ENCODE measurements at places on chromosomes 11 and 22.

- DNase-seq: no peak
Observed at GRCh38 chr11:12060385-12060985, 49.9 kb upstream of the MICAL2 start.

DNA sequence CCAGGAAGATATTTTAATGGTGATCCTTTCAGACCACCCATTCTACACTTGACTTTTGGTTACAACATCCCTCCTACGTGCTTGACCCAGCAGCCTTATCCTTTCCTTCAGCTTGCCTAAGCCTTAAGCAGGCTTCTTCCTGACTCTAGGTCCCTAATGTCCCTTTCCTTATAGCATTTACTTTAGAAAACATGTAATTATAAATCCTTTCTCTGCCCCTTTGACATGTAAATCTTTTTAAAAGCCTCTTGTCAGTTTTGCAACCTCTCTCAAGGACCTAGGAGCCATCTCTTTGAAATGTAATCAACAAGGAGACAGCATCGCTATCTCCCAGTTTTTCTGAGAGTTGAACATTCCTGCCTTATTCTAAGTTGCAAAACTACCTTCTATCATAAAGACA, 1255.2 kb downstream of the LRRC4C start:
- DNase-seq: no peak

- DNase-seq: no peak
Observed at GRCh38 chr11:61480994-61481335, 27.6 kb upstream of the LRRC10B start.

- no peak for DNase-seq
Observed at GRCh38 chr22:27088026-27088425, 430.6 kb downstream of the MIAT start.

DNA sequence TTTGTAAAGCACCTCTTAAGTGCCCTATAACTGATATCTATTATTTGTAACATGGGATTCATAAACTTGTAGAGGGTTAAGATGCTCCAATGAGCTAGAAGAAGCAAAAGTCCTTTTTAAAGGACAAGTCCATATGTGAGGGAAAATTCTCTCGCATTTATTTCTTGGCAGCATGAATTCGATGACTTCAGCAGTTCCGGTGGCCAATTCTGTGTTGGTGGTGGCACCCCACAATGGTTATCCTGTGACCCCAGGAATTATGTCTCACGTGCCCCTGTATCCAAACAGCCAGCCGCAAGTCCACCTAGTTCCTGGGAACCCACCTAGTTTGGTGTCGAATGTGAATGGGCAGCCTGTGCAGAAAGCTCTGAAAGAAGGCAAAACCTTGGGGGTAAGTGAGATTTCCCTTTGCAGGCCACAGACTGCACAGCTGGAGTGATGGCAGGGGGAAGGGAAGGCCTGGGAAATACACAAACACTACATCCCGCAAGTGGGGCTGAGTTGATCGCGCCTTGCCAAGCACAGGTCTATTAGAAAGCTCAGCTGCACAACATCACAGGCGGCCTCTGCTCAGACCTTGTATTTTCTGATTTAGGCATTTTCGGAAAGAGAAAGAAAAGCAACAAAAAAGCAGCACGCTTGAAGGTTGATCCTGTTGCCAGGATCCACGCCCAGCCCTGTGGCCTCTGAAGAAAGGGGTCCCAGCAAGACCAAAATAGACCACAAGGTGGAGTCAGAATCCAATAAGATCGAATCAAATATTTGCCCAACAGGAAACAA, 1.5 kb downstream of the MS4A8 start:
- DNase-seq: no peak

DNA sequence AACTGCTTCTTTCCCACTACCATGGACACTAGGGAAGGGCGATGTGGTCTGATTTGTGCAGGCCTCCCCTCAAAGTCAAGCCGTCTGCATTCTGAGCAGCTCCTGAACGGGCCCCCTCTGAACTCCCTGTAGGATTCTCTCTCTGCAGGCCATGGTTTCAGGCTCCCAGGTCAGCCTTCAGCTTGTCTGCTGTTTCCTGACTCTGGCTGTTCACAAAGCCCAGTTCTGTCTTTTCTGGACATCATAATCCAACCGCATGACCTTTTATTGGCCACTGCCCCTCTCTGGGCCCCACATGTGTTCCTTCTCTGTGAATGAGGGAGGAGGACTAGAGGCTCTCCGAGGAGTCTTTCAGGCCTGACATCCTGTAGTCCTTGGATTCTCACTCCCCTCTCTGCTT, 161.0 kb downstream of the FEZ1 start:
- no peak for DNase-seq

DNA sequence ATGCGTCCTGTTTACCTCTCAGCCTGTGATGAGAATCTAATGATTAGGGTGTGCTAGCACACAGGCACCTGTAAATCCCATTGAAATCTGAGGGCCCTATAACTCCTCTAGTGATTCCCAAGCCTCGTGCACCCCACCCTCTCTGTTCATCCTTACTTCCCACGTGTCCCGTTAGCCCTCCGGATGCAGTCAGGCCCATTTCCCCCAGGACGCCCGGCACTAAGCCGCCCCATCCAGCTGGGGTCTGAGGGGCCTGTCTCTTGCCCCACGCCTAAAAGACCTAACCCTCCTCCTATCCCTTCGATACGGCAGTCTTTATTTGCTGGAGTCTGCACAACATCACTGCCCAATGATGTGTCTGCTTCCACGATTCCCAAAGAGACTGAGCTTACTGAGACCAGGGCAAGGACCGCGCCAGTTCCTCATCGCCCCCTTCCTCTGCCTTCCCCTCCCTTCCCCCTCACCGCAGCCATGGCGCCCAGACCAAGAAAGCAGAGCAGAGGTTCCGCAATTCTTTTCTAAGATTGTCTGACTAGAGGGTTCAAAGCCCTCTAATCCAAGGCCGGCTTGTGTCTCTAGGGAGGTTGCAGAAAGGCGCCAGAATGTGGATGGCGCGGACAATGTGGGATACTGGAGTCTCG, 1.1 kb upstream of the FADS2 start:
- DNase-seq: no peak

DNA sequence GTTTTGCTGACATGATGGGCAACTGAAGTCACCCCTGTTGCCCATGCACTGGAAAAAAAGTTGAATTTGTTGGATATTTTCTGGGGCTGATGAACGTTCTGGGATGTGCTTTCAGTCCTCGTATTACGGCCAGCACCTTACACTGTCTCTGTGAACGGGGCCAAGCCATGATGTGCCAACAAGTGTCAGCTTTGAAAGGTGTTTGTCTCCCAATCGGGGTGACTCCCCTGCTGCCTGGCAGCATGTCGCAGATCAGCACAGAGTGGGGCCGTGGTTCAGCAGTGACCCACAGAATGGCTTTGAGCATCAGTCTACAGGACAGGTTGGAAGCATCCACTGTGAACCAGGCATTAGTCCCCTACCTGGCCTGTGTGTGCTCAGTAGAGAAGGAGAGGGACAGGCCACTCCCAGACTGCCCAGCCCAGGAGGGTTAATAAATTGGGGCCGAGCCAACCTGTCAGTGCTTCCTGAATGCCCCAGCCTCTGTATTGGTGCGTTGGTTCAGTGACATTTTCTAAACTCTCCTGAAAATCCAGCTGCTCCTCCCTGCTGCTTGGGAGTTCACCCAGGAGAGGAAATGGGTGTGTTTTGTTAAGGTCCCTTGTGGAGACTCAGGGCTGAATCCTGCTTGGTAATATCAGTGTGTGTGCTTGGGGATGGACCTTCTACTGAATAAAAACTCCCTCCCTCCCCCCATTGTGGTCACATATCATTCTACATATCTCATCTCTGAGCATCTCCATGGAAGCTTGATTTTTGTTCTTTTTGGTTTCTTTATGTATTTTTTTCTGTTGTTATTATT, 50.7 kb upstream of the TTC12 start:
- no peak for DNase-seq

DNA sequence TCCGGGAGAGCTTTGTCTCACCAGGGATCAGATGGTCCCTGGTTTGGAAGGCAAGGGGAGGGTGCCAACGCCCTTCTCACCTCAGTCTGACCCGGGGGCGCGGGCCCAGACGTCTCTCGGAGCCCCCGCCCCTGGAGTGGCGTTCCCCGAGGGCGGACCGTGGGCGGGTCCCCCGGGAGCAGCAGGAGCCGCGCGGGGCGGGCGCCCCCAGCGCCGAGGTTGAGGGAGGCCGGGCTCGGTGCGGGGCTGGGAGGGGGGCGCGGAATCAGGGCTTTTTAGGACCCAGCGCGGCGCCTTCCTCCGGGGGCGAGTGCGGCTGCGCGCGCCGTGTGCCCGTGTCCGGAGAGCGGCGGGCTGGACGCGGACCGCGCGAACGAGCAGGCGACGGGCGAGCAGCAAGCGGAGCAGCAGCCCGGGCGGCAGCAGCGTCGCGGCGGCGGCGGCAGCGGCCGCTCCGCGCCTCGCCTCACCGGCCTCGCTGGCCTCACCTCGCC, at the start of gene KCNC1:
Gene KCNC1 (plus strand): TSS at position 364 of the 494 bp plus-strand sequence. CDS start 1,222 bp downstream, outside the sequence.
- DNase-seq: no peak

- DNase-seq: no peak
Observed at GRCh38 chr11:118290923-118291322, 13.6 kb upstream of the CD3E start.

GRCh38 chr11:121592708-121593107, 139.9 kb upstream of the SORL1-AS1 start:
- DNase-seq: no peak

GRCh38 chr11:128727796-128728431, 34.0 kb downstream of the FLI1 start:
- DNase-seq: no peak

GRCh38 chr11:15590132-15590531, 475.4 kb downstream of the INSC start:
- no peak for DNase-seq

DNA sequence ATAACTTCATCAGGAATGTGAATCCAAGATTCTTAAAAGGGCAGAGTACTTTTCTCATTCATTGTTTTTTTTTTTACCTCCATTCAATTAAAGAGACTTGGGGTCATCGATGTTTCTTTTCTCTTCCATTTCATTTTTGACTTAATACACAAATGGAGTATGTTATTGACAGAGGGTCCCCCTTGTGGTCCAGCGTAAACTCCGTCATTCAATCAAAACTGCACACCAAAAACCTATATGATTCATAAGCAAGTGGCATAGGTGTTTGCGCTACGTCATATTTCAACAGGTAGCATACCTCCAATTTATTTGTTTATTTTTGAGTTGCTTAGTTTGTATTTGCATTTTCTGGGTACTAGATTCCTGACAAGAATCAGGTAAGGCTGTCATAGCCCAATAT, 12.7 kb upstream of the FOLH1 start:
- DNase-seq: no peak

GRCh38 chr11:79312617-79313529, 128.0 kb downstream of the TENM4 start:
- DNase-seq: no peak

DNA sequence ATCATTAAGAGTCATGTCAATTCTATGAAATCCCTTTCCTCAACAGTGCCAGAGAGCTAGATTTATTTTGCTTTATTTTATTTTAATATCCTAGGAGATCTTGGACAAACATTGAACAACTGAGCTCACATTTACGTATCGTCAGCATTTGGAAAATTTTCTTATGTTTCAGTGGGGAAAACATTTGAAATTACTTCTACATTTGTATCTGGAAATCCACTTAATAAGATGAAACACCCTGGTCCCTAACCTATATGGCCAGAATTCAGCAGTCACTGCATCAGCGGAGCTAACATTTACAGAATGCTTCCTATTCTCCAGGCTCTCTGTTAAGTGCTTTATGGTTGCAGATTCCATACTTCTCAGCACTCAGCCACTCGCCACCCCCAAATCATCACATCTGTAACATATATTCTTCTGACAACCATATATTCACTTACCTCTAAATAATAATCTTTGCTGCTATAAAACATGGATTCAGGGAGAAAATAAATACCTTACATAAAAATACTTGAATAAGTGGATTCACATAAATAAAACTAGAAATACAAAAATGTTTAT, 773.9 kb downstream of the JRKL start:
- DNase-seq: no peak

- peak; percentile 54 for DNase-seq
Observed at GRCh38 chr22:40348025-40348658, 1.8 kb downstream of the ADSL start.

GRCh38 chr22:23639661-23640060, 7.5 kb upstream of the DRICH1 start:
- DNase-seq: no peak

GRCh38 chr11:6925636-6926207, 504 bp upstream of the ZNF215 start:
- DNase-seq: no peak

DNA sequence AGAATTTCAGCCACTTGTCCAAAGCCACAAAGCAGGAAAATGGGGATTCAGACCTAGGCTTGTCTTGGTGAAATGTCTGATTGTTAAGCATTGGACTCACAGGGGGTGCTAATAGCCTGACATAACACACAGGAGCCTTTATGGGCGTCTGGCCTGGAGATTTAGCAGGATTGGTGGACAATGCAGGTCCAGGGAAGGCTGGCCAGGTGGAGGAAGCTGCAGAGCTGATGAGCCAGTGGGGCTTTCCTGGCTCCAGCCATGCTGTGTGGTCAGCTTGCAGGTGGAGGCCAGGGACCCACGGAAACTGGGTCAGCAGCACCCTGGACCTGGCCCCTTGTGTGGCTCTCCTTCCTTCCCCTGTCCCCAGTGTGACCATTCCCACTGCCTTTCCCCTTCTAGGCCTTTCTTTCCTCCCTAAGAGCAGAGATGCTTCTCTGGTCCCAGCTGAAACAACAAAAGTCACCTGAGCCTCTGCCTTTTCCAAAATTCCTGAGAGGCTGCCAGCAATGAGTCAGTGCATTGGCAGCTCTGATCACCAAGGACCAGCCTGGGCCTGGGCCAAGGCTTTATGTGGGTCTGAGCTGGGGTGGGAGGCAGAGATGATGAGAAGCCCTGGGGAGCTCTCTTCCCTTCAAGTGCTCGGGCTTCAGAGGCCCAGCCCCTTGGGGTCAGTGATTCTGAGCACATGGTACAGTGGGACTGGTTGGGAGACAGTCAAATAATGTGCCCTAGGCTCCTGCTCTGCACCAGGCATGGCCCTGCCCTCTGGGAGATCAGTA, 85.2 kb downstream of the CCDC81 start:
- peak; percentile 76 for DNase-seq

DNA sequence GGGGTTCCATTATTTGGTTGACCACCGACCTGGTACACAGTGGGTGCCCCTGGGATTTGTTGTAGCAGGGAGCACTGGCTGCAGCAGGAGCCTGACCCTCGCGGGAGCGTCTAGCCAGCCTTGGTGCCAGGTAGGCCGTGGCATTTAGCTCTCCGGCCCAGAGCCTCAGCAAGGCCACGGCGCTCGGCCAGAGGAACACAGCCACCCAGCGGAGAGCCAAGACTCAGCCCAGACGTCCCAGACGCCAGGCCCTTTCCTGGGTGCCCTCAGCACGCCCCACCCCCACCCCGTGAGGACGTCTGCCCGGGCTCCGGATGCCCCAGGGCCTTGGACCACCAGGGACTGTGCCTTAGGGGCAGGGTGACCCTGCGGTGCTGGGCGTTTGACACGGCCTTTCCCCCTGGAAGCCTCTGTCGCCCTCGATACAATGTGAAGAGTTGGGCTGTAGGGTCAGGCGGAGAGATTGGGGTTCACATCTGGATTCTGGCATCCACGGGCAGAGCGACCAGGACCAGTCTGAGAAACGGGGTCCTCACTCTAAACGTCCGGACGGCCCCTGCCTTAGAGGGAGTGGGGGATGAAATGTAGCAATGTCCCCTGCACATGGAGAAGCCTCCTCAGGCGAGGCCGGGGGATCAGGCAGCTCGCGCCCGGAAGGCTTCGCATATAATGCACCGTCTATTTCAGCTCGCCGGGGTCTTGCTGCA, 99.2 kb upstream of the FGF3 start:
- no peak for DNase-seq

- DNase-seq: no peak
Observed at GRCh38 chr11:30351061-30351460, 28.2 kb downstream of the ARL14EP start.

- no peak for DNase-seq
Observed at GRCh38 chr11:14148653-14149273, 186.2 kb downstream of the SPON1 start.
